ENCODE measurements at places on chromosomes 2 and 18.

GRCh38 chr2:238243496-238244076 lies 3.7 kb upstream of the HES6 start:
- DNase-seq, result no peak

DNA sequence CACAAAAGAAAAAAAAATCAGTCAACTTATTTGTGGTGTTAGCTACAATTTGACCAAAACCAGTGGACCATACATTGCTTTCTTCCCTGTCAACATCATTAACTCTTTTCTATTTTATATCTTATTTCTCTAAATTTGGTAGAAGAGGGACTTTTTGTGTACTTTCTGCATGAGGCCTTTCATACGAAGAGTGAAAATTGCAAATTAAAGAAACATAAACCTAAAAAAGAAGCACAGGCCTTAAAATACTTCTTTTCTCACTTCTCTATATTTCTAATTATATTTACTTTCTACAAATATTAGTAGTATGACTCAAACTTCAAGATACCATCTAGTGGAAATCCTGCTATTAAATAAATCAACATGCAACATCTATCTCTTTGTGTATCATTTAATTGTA lies 1073.4 kb upstream of the ZEB2 start:
- no peak for DNase-seq

DNA sequence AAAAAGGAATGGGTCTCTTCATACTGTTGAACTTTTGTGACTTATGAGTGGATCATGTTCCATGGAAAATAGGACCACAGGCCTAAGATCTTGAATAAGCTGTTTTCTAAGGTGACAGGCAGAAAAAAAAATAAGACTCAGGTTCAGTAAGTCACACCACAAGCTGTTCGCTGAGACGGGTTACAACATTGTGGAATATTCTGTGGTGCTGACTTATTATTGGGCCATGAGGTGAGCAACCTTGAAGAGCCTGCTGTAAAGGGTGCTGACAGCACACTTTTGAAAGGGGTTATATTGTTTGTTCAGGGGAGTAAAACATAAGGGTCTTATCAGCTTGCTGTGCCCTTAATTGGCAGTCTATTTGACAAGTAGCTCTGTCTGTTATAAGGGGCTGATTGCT lies 439.8 kb upstream of the SLC14A2 start:
- DNase-seq, result no peak

DNA sequence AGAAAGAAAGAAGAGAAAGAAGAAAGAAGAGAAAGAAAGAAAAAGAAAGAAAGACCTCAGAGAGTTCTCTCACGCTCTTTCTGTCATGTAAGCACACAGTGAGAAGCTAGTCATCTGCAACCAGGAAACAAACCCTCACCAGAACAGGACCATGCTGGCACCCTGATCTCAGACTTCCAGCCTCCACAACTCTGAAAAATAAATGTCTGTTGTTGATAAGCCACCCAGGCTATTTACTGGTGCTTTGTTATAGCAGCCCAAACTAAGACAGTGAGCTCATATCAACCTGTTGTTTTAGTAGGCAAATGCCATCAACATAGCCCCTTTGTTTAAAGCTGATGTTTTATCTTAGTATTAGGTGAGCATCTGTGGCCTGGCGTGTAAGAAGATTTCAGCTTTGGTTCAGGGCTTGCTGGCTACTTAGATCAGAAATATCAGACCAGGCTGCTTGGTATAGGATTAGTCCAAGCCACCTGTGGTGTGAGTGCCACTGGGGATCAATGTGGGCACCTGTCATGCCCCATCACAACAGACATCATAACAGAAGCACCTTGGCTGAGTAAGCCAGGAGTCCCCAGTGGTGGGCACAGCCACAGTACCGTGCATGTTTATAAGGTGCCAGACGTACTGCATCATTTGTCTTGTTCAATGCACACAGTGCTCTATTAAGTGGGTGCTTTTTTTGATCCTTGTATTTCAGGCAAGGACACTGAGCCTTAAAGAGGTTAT lies 94.4 kb downstream of the LBH start:
- no peak for DNase-seq

- no peak for DNase-seq
Observed at GRCh38 chr2:145638675-145639074, 1118.8 kb upstream of the ZEB2 start.

DNA sequence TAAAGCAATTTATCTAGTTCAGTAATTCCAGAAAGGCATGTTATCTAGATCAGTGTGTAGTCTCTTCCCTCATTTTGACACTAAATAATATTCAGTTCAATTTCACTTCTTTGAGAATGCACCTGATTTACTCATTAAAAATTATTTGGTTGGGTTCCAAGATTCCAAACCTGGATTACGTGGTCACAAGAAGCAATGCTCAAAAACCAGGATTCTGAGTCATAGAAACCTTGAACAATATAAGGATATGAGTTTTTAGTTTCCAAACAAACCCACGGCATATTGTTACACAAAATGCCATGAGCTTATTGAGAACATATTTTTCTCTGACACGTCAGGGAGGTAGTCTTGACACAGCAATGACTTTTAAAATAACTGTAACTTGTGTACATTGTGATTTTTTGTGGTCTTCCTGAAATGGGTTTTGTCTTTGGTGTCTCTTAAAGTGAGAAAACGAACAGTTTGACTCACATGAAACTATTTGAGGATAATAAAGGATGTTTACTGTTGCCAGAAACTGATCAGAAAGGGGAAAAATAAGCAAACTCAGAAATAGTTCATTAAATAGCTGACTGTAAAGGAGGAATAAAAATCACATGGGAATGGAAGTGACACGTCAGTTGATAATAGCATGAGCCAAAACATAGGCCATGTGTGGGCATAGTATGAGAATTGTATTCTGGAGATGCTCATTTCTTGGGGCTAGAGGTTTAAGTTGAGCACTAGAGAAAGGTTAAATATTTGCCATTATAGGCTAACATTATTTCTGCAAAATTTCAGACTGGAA lies 617.7 kb upstream of the CDH2 start:
- no peak for DNase-seq

- DNase-seq, result no peak
Observed at GRCh38 chr2:219493086-219493485, 5.6 kb upstream of the GMPPA start.

GRCh38 chr2:96762529-96763311 lies 2.0 kb downstream of the CNNM4 start:
- DNase-seq, result no peak

GRCh38 chr2:228105526-228106250 lies 75.8 kb downstream of the SPHKAP start:
- no peak for DNase-seq

DNA sequence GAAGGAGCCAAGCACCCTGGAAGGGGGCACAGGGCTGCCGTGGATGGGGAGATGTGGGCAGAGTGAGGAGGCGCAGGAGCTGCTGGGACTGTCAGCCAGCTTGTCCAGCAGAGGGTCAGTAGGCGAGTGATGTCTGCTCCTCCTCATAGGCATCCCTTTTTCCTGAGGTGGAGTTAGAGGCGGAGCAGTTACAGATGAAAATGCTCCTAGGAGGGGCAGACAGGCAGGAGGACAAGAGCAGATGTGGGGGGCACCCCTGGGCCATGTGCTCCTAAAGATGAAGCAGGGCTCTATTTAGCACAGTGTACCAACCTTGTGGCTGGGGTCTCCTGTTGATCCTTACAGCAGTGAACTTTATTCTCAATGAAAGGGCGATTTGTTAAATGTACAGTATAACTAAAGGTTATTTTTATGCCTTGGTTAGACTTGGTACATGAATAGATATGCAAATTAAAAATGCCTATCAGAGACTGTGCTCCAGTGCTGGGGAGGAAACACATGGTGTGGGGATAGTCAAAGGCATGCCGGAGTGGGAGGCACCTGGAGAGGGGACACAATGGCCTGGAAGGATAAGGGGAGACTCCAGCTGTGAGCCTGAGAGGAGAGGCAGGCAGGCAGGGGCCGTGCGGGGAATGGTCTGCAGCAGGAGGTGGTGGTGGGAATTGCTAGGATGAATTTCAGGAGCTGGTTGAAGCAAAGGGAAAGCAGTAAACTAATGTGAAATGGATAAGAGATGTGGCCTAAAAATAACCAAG lies 175.3 kb downstream of the CLIP4 start:
- DNase-seq, result no peak

GRCh38 chr18:77071711-77072292 lies 60.8 kb downstream of the MBP start:
- no peak for DNase-seq

- no peak for DNase-seq
Observed at GRCh38 chr2:208224802-208225201, 30.1 kb downstream of the IDH1 start.

DNA sequence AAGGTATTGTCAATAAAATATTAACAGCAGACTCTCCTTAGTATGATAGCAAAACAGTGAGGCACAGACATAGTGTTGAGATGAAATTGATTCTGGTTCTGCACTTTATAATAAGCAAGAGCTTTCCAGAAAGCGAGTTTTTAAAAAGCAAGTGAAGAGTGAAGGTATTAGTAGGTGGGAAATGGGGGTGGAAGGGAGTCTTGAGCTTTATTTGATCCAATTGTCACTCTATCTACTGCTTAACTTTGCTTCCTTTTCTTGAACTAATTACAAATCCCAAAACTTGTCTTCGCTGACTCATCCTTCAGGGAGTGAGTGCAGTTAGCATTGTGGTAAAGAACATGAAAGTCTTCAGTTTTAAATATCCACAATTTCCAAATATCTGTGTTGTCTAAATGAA lies 120.6 kb upstream of the BOD1L2 start:
- no peak for DNase-seq

- DNase-seq, result no peak
Observed at GRCh38 chr2:232316461-232317330, 61.9 kb upstream of the ALPP start.

GRCh38 chr2:235567842-235568241 lies 74.0 kb downstream of the AGAP1 start:
- no peak for DNase-seq

DNA sequence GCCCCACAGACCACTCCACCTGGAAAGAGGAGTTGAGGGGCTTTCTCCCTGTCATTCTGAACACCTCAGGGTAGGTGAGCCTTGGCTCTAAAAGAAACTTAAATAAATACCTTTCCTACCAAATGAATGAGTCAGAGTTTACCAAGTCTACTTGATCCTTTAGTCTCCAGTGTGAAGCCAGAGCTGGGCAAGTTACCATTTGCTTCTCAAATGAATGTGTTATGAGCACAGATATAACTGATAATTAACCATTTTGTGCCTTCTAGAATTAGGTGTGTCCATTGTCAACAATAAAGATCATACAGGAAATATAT lies 347.7 kb downstream of the KIAA1328 start:
- DNase-seq, result no peak

DNA sequence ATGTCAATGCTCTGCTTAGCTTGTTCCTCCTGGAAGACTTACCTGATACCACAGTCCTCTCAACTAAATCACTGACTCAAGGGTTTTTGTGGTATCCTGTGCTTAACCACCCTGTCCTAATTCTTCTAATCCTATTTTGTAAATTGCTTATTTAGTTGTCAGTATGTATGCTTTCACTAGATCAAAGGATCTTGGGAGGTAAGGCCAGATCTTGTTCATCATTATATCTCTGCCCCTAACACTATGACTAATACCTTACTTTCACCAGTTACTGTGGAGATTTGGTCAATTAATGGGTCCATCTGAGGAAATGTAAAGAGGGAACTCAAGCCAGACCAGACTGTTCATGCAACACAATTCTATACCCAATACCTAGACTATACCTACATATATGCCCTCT lies 203.2 kb downstream of the GULP1 start:
- no peak for DNase-seq

GRCh38 chr18:12884406-12885323 lies 628 bp upstream of the PTPN2 start:
- DNase-seq, result no peak

- DNase-seq, result no peak
Observed at GRCh38 chr2:165772183-165772582, 21.9 kb downstream of the GALNT3 start.

DNA sequence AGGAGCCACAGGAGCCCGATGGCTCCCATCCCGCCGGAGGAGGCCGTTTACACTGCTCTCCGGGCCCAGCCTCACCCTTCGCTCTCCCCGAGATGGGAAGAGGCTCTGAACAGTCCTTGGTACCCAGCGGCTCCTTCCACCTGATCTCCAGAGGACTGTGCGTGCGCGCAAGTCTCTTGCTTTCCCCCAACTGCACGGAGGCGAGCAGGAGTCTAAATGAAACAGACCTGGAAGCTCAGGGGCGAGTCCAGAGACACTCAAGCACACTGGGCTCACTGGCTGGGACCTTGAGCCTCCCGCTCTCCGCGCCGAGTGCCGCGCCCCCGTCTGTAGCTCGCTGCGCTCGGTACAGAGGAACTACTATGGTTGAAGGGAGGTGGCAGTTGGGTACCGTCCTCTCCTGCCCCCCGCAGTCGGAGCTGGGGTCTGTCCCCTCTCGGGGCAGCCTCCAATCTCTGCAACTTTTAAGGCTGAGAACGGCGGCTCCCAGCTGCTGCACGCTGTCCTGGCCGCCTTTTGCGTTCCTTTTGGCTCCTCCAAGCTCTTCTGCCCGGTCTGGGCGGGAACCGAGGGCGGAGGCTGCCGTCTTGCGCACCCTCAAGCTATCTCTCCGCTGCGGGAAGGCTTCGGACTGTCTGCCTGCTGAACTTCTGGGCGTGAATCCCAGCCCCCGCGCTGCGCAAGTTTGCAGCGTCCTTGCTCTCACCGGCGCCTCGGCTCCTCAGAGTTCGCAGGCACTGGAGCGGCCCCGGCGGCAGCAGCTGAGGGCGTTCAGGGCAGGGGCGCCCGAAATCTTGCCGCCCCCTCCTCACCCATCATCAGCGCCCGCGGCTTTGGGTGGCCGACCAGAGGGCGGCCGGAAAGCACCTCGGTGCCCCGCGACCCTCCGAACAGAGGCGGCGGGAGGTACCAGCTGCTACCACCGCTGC lies 491 bp downstream of the ALK start:
- DNase-seq, result peak; percentile 42

DNA sequence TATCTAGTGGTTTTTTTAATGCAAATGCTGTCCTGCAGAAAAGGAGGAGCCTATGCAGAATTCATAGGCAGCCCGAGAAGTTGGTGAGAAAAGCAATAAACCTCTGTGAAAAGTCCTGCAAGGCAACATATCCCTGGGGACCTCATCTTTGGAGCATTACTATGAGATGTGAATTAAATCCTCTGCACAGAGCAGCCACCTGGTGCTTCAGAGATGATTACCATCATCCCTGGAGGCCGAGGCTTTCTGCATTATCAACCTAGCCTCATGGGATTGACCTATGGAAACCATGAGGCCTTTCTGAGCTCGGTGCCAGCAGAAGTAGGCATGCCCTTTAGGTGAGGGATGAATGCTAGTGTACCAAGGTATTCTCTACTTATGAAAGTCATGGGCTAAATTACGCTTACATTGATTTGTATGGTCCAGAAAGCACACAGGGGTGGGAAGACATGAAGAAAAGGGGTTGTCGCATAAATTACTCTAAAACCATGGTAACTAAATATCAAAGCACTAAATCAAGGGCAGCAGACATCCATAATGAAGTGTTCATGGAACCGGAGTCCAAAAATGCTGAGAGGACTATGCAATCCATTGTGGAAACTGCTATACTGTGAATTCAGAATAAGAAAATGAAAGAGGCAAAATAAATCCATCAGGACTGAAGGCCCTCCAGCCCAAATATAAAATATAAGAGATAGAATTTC lies 623.5 kb upstream of the DDX18 start:
- DNase-seq, result no peak

- no peak for DNase-seq
Observed at GRCh38 chr2:177599139-177599688, 206.6 kb downstream of the AGPS start.
